Dorsolateral prefrontal cortex (tissue), 122 donors: ENCODE measurements at places on chromosomes 13 and 19.

DNA sequence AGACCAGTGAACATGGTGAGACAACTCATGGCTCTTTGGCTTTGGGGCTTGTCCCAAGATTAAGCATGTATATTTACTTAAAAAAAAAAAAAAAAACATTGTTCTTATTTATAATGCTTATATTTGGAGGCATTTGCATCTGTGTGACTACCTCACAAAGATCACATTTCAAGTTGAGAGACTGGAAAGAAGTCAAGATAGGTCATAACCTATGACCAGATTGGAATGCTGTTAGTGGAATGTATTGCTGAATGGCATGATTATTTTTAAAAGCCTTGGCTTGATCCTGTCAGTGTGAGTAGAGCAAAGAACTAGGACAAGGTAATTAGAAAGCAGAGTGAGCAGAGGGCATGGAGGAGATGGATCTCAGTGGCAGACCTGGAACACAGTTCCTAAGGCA, 214.6 kb downstream of the OXGR1 start:
- DNase-seq: no peak

DNA sequence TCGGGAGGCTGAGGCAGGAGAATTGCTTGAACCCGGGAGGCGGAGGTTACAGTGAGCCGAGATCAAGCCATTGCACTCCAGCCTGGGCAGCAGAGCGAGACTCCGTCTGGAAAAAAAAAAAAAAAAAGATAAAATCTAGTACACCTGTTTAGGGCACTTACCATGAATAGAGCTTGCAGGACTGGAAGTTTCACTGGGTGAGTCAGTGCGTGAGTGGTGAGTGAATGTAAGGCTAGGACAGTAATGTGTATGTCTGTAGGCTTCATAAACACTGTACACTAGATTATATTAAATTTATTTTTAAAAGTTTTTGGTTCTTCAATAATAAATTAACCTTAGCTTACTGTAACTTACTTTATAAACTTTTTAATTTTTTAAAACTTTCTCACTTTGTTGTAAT, 22.9 kb downstream of the PPP5C start:
- DNase-seq: no peak

DNA sequence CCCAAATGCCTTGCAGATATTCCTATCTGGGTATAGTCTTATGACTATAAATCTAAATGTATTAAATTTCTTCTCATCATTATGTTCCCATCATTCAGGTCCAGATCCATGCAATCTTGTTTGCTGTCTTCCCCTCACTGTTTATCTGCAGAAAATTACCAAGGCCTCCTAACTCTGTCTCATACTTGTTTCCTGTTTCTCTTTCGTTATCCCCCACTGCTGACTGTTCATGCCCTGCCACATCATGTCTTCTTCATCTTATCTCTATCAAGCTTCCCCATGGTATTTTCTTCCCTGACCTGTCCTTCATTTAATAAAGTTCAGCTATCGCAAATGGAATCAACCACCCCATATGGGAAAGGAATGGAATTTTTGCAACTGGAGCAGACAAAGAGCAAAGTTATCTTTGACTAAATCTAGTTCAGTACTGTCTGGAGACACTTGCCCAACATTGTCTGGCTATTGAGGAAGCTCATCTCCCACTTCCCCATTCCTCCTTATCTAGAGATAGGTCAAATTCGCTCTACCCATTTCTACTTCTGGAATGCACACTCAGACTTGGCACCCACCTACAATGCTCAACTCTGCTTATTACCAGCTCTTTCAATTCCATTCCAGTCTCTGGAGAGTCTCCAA, 1358.1 kb downstream of the EFNB2 start:
- no peak for DNase-seq

DNA sequence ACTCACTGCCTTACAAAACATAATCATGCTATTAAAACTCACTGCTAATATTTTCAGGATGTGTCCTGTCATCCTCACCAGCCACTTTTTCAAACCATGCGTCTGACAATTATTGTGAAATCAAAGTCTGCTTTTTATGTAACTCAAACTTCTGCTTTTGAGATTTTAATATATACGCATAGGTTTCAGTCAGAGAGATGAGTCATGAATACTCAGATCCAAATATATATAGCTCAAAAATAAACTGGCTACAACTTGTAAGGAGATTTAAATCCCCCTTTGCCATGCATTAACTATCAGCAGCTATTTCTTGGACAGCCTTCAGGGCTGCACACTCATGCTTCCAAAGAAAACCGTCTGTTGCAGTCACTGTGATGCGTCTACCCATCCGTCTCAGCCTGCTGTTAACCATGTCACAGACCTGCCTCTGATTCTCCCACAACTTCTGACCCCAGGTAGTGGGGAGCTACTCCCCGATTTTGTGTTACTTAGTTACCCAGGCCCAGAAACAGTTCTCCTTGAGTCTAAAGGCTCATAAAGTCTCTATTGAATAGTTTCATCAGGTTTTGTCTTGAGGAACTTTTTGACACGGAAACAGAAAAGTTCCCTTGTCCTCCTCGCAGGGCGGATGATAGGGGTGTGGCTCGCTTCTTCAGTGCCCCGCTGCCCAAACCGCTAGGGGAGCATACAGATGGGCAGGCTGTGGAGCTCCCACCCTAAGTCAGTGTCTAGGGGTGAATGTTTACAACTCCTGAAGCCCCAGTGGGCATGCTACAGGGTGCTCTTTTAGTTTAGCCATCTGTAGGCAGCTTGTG, 33.8 kb upstream of the SGCG start:
- no peak for DNase-seq

- no peak for DNase-seq
Measured at GRCh38 chr13:81872581-81872980, 1531.7 kb upstream of the SPRY2 start.

- DNase-seq: no peak
Measured at GRCh38 chr19:38125238-38125637, 98.8 kb downstream of the DPF1 start.

DNA sequence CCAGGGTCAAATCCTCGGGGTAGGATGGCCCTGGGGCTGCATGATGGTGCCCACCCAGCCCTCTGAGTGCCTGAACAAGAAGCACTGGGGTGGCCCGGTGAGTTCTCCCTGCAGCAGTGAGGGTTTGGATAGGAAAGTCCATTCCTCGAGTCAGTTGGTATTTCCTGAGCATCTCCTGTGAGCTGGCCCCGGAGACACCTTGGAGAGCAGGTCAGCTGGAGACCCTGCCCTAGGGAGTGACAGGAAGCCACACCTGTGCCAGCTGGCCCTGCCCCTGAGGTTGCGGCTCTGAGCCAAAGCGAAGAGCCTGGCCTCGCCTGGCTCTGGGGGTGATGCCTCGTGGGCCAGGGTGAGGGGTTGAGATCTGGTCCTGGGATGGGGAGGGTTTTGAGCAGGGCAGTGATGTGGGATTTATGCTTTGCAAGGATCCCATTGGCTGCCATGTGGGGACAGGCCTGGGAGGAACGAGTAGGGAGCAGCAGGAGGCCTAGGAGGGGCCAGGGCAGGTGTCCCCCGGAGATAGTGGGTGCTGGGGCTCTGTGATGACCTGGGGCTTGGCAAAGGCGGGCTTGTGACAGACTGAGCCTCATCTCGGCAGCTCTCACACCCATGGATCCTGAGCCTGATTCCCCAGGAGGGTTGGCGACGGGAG, 16.0 kb downstream of the CRTC1 start:
- no peak for DNase-seq

DNA sequence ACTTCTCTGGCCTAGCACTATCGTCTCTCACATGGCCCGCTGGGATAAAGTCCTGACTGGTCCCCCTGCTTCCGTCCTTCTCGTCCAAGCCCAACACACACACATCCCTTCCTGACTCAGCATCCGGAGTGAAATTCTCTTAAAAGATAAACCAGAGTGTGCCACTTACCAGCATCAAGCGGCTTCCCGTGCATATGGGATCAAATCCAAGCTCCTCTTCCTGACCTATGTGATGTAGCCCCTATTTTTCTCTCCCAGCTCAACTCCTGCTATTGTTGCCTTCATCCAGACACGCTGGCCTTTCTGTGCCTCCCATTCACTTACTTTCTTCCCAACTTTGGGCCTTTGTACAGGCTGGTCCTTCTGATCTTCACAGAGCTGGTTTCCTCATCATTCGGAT, 530.4 kb downstream of the DIAPH3 start:
- DNase-seq: no peak

GRCh38 chr19:11422163-11423065, 3.3 kb upstream of the RGL3 start:
- DNase-seq: peak; percentile 52

DNA sequence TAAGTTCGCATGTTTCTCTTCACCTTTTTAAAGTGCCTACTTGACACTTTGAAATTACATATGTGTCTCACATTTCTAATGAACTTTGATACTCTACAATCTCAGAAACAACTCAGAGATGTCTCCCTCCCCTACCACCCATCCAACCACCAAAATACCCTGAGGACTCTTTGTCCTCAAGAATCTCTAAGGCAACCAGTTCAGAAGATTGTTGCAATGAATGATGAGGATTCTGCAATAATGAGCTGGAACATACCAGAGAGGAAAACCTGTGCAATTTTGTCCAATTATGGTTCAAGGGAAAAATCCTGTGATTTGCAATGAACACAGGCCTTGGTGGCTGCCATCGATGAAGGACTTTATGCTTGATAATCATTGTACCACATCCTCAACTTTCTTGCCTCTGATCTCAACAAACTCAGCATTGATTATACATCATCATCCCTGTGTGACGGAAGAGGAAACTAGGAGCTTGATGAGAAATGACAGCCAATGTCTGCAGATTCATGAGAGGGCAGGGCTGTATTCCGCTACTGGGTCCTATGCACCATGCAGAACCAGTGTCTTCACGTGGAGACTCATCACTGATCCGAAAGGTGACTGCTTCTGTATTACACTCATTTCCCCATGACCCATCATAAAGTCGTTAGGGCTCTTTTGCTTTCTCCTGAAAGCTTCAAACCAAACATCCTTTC, 1.1 kb downstream of the FPR1 start:
- DNase-seq: no peak

GRCh38 chr13:31797154-31797775, 57.9 kb downstream of the RXFP2 start:
- no peak for DNase-seq

- DNase-seq: no peak
Measured at GRCh38 chr13:57877601-57878000, 246.1 kb downstream of the PCDH17 start.

DNA sequence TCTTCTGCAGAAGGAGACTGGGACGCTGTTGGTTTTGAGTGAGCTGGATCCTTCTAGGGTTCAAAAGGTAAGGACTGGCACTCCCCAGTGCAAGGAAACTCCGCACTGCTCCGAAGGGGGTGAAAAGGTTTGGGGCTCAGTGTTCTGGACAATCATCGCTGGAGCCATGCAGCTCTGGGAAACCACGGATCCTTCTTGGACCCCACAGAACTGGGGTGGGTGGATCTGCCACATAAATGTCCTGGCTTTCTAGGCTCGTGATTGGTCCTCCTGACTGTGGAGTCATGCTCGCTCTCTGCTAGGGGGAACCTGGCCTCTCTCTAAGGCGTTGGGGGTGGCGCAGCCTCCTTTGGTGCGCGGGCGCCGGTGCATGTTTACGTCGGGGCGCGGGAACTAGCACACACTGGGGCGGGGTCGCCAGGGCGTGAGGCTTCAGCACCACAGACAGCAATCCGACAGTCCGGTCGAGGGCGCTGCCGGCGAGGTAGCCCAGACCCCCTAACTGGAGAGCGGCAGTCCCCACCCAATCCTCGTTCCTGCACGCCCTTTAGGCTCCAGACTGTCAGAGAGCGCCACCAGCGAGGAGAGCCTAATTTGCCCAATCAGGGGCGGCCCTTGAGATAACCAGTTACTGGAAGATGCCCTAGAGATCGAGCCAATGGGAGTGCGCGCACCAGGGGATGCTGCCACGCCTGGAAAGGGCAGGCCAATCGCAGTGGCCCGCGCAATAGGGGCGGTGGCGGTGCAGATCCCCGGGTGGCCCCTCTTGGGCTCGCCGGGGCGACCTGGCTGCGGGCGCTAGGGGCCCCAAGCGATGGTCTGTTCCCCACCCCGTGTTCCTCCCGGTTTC, 913 bp upstream of the ELAVL3 start:
- peak; percentile 98 for DNase-seq

DNA sequence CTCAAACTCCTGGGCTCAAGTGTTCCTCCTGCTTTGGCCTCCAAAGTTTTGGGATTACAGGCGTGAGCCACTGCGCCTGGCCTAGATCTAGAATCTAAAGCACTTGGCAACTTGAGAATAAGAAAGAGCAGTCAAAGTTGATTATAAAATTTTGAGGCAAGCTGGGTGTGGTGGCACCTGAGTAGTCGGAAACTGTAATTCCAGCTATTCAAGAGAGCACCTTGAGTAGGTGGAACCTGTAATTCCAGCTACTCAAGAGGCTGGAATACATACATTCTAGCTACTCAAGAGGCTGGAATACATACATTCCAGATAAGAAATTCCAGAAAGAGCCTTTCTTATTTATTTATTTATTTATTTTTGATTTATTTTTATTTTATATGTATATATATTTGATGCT, 8.3 kb upstream of the NAA16 start:
- DNase-seq: no peak

DNA sequence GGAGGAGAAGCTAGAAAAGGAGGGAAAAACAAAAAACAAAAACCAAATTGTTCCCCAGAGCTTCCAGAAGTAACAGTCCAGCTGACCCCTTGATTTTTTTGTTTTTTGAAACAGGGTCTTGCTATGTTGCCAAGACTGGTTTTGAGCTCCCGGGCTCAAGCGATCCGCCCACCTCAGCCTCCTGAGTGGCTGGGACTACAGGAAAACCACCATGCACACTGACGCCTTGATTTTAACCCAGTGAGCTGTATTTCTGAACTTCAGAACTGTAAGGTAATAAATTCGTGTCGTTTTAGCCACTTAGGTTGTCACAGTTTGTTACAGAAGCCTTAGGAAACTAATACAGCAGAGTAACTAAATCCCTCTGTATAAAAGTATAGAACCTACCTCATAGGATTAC, 1.1 kb upstream of the NEK3 start:
- DNase-seq: no peak

DNA sequence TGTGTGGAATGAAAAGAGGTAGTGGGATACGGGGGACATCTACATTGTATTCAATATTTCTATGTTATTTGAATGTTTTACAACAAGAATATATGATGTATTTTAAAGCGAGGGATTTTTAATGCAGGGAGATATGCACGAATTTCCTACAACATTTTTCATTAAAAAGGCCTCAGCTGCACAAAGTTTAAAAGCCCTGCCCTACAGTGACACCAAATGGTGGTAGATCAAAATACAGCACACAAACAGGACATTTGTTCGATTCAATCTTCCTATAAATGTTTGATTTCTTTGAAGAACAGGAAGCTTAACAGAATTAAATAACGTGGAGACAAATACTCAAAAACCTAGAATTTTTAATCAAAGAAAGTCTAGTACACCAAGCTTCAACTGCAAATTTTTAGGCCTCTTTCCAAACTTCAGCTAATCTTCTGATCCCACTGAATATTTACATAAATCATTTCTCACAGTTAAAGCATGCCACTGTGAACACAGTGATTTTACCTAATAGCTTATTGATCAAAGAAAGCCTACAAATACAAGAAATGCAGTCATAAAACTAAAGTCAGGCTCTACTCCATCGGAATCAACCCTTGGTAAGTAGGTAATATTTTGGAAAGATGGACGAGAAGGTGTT, 257.2 kb downstream of the DIAPH3 start:
- DNase-seq: no peak

- DNase-seq: no peak
Measured at GRCh38 chr19:37999309-38000213, 92.6 kb downstream of the SIPA1L3 start.

- DNase-seq: no peak
Measured at GRCh38 chr13:74715718-74716117, 581.5 kb upstream of the KLF12 start.
